ENCODE measurements at places on chromosomes 5 and 9.

GRCh38 chr5:113232221-113232620, 202.6 kb downstream of the TSSK1B start:
- no peak for DNase-seq

DNA sequence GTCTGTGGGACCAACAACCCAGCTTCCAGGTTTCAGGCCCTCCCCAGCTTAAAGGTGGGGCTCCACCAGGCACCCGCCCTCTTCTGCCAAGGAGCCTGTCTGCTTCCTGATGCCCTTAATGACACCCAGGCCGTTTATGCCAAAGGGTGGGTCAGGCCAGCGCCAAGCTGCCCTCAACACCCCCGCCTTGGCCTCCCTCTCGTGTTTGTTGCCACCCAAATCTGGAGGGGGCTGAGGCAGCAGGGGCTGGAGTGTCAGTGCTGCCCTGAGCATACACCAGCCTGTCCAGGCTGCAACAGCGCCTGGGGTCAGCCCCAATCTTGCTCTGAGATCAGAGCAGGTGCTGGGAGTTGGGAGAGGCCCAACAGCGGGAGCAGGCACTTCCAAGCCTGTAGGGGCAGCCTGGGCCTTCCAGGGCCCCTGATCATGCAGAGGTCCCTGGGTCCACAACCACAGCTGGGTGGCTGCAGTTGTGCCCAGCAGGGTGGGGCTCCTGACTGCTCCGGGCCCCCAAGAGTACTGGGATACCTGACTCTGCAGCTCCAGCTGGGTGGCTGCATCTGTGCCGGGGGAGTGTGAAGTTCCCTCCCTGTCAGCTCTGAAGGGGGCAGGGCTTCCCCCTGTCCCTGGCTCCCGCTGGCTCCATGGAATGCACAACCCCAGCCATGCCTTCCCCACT, 34.5 kb upstream of the TYRP1 start:
- DNase-seq: no peak

- DNase-seq: no peak
These were observed 47.3 kb downstream of the MEGF10 start for GRCh38 chr5:127337876-127338275.

- DNase-seq: no peak
These were observed 201.2 kb downstream of the ACTL7B start for GRCh38 chr9:108654566-108654965.

DNA sequence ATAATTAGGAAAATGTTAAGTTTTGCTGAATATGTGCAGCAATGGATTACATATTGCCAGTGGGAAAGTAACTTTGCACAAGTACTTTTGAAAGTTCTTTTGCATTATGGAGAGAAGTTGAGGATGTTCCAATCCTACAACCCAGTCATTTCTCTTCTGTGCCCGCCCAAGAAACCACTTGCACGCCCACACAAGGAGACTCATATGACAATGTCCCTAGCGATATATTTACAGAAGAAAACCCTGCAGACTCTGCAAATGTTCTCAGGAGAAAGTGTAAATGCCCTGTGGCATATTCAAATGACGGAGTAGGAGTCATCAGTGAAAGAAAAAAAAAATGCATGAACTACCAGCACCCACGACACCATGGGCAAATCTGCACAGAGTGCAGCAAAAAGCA, 356.5 kb downstream of the CTNND2 start:
- no peak for DNase-seq

DNA sequence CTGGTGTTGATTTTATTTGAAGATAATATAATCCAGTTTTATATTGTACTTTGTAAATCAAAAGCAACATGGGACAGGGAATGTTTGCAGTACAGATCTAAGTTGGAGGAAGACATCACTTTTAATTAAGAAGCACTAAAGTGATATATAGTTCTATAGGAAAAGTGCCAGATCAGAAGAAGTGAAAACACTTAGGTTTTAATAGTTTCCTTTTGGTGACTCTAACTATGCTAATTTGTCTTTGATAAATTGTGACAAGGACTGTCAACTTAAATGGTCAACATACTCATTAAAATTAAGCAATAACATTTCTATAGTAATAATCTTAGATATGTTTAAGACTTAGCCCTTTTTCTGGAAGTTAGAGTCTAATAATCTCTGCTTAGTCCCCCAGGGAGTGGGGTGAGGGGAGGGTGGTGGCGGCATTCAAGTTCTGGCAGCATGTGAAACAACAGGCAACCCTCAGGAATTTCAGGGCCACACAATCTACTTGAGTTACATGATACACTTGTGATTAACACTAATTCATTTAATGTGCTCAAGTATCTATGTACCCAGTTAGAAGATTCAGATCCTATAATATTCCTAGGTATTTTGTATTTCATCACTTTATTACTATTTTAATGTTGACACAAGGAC, 1026.5 kb downstream of the NR2F1-AS1 start:
- no peak for DNase-seq

DNA sequence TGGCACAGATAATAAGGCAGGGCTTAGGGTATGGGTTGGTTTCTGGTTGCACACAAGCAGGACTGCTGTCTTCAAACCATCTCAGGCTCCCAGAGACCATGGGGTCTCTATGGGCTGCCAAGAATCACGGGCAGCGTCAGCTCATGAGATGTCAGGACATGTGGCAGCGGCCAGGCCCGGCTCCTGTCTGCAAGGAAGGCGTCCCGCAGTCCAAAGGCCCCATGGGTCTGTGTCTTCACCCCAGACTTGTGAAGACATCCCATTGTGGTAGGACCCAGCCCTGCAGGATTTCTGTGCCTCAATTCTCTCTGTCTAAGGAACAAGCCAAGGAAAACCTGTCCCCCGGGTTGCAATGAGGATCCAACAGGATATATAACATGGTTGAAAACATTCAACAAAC, 32.6 kb downstream of the IPPK start:
- DNase-seq: no peak

Measured in SK-N-SH (cell line).